ENCODE measurements at places on chromosomes 13 and 19.

GRCh38 chr13:50149932-50150331, 134.7 kb downstream of the KCNRG start:
- no peak for DNase-seq

DNA sequence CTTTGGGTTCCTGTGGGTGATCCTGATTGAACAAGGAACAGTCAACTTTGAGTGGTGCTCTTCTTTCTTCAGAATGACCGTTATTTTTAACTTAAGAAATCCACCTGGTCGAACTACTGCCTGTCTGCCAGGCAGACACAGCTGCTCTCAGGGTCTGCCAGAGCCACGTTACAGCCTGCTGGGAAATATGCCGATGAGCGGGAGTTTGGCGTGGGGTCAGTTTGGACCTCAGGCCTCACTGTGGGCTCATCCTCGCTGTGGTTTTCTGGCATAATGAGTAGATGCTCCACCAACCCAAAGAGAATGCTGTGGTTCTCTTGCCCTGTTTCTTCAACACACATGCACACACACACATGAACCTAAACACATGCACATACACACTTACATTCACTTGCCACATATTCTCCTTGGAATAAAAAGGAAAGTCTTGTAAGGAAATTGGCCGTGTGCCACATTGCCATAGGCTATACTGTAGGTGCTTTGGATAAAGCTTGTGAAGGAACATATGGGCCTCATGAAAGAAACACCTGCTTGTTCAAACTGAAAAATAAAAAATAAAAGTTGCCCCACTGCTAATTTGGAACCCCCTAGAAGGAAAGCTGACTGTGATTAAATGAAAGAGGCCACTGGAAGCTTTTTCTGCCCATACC, 598.7 kb upstream of the KLF12 start:
- peak; percentile 54 for DNase-seq

DNA sequence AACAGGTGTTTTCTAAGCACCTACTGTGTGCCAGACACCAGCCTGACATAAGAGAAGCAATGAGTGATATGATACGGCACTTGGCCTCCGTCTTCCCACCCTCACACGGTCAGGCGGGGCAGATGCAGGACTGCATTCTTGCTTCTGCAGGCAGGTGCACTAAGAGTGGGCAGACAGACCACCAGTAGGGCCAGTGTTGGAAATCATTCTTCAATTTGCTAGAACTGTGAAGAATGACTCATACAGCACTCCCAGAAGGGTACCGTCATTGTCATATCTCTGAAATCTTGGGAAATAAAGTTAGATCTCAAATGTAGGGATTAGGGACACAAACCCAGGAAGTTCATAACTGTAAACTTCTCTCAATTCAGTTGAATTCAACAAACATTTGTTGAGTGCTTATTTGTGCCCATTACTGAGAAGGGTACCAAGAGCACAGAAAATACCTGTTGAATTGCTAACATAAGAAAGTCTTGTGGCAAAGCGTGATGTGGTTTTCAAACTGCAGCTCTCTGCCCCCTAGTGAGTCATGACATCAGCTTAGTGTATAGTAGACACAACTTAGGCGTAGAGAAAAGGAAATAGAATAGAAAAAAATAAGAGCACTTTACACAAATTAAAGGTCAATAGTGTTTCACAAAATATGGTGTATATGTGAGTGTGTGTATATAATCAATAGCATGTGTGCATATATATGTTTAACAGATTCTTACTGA, 76.1 kb downstream of the TEX26 start:
- no peak for DNase-seq

- no peak for DNase-seq
Observed at GRCh38 chr13:73777134-73777533, 357.1 kb downstream of the KLF12 start.

GRCh38 chr19:41233748-41234240, 14.8 kb downstream of the AXL start:
- DNase-seq = no peak

GRCh38 chr19:18488838-18489626, 32.8 kb downstream of the ELL start:
- DNase-seq = no peak

DNA sequence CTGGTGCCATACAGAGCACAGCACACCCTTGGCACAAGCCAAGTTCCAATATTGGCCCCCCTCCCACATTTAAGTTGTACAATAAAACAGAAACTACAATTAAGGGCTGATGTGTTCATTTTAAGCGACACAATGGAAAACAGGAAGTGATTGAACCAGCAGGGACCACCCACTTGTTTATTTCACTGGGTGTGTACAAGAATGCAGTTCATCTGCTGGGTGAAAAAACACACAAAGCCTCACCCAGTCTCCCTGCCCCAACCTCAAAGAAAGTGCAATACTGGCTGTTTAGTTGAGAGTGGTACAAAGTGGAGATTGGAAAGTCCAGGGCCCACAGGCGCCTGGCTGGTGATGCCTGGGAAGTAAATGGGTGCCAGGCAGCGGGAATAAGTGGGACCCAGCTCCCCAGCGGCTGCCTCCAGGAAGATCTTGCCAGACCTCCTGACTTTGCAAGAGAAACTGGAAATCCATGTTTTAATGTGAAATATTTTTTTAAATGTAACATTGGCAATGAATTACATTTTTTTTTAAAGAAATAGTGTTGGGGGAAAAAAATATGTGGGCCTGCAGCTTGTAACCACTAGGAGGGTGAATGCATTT, 322.1 kb downstream of the ZNF536 start:
- no peak for DNase-seq

- DNase-seq = no peak
Observed at GRCh38 chr19:12093777-12094176, 29.2 kb downstream of the ZNF844 start.

GRCh38 chr13:47334173-47334572, 437.3 kb upstream of the HTR2A start:
- DNase-seq = no peak

GRCh38 chr19:3774621-3775373, 2.8 kb upstream of the RAX2 start:
- no peak for DNase-seq

DNA sequence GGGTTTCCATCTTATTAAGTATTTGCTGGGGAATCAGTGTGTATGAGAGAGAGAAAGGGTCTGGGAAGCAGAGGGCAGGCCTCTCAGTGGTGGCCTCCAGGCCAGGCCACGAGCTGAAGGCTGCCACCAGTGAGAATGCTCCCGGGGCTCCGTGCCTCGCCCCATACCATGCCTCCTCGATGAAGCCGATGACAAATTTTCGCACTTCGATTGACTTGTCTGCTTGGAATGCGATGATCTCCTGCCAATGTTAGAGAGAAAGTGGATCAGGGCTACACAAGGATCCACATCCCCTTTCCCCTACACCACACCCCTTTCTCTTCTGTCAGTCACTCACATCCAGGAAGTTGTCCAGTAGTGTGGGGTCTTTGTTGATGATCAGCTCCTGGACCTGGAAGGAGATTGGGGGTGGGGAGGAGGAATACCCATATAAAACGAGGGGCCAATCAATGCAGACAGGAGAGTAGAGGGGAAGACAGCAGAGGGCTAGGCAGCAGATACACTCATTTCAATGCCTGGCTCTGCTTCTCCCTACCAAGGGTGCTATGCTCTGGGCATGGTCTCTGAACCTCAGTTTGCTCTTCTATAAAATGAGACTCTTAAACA, 10.7 kb downstream of the SYMPK start:
- no peak for DNase-seq

- DNase-seq = no peak
Observed at GRCh38 chr19:40528533-40529092, 48.1 kb upstream of the SHKBP1 start.

DNA sequence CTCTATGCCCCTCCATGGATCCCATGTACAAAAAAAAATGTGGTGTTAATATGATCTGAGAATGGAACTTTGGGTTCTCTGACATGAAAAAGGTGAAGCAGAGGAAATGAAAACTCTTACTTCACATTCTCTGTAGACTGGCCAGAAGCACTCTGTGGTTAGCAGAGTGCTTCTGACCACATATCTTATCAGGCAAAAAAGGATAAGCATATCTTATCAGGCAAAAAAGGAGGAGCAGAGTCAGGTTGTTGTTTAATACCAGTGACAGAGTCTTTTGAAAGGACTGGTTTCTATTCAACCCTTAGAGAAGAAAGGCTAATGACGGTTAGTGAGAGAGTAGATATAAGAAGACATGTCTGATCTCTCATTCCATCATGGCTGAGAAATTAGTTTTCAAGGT, 1404.8 kb downstream of the SLITRK1 start:
- no peak for DNase-seq

DNA sequence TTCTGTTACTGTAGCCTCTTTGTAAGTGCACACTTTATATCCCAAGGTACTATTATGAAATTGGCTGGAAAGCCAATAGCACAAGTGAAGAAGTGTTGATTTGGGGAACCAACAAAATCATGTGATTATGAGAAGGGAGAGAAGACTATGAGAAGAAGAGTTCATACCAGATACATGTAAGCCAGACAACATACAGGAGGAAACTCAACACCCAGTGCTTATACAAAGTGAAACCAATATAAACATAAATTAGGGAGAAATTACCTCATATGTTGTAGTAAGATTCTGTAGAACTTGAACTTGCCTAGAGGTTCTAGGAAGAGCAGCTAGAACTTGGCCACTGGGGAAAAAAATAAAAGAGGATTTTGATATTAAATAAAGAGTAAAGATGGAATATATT, 17.4 kb downstream of the CPB2 start:
- no peak for DNase-seq

- DNase-seq = peak; percentile 15
Observed at GRCh38 chr13:51148952-51149573, 38.0 kb upstream of the C13orf42 start.

GRCh38 chr19:18593367-18594095, 4.9 kb downstream of the REX1BD start:
- no peak for DNase-seq

- DNase-seq = no peak
Observed at GRCh38 chr19:1028062-1028926, 1.9 kb downstream of the CNN2 start.

DNA sequence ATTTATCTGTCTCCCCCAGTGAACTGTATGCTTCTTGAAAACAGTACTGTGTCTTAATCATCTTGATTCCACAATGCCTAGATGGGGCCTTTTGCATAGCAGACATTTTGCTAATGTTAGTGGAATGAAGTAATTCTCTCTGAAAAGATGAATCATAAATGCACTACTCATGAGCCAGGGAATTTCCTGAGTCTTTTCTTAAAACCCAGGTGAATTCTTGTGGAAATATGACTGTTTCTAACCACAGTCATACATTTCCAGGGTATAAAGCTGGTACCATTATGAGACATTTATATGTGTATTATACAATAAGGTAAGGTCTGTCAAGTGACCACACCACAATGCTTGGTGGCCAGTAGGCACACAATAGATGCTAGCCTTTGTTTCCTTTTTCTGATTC, 5.5 kb upstream of the KCTD4 start:
- DNase-seq = no peak

Data from NCI-H2171 (cell line).